AG04449 (cell line): ENCODE measurements at places on chromosomes 1 and 21.

DNA sequence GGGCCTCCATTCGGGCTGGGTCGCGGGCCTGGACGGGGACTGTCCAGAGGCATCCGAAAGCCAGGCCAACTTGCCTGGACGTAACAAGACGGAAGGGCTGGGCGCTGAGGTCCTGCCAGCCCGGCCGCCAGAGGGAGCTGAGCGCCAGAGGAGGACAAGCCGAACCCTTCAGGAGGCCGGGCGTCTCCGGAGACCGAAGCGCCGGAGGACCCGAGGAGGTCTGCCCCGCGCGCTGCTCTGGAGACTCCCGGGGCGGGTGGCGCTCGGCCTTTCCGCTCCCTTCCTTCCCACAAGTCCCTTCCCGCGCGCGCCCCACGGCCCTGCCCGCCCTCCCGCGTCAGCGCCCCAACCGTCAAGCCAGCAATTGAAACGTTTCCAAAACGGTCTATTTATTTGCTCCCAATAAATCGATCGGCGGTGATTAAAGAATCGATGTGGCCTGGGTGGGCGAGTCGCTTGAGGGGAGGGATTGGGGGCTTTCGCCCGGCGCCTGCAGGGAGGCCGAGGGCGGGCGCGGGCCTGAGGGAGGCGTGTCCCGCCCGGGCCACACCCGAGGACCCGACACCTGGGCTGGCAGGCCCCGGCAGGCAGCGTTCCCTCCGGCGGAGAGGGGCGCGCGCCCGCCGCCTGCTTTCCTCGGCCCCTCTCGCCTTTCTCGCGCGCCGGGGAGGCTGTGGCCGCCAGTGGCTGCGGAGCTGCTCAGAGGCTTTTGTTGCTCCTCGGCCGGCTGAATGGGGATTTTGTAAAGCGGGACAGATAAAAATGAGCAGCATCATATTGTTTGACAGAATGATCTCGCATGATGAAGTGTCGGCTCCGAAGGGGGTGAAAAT is 5.2 kb upstream of the FOXD3 start:
- DNase-seq = no peak

DNA sequence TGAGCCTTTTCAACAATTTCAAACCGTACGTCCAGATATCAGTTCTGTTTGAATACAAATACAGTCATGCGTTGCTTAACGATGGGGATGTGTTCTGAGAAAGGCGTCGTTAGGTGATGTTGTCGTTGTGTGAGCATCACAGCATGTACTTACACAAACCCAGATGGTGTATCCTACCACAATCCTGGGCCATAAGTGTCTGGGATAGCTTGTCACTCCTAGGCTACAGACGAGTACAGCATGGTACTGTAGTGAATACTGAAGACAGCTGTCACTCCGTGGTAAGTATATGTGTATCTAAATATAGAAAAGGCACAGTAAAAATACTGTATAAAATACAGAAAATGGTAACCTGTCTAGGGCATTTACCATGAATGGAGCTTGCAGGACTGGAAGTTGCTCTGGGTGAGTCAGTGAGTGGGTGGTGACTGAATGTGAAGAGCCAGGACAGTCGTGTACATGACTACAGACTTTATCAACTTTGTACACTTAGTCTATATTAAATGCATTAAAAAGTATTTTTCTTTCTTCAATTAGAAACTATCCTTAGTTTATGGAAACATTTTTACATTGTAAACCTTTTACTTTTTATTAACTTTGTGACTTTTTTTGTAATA is 10.5 kb upstream of the OR2W3 start:
- DNase-seq = no peak

DNA sequence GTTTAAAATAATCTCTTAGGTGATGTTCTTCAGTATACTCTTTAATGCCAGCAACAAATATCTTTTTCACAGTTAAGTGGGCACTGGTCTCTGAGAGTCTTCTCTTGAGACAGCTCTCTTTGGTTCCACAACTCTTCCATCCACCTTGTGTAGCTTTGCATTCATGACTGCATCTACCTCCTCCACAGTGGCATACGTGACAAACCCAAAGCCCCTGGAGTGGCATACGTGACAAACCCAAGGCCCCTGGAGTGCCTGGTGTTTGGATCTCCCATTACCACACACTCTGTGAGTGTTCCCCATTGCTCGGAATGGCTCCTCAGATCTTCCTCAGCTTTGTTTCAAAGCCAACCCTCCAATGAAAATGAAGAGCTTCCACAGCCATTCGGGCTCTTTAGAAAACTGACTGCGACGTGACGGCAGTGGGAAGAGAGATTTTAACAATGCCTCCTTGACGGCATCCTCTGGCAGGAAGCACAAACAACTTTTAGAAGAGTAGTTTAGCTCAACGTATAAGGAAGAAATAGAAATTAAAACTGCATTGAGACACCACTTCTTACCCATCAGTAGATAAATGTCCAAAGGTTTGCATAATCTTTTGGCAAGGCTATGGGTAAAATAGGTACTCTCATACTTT is 45.8 kb downstream of the SLC30A7 start:
- no peak for DNase-seq

DNA sequence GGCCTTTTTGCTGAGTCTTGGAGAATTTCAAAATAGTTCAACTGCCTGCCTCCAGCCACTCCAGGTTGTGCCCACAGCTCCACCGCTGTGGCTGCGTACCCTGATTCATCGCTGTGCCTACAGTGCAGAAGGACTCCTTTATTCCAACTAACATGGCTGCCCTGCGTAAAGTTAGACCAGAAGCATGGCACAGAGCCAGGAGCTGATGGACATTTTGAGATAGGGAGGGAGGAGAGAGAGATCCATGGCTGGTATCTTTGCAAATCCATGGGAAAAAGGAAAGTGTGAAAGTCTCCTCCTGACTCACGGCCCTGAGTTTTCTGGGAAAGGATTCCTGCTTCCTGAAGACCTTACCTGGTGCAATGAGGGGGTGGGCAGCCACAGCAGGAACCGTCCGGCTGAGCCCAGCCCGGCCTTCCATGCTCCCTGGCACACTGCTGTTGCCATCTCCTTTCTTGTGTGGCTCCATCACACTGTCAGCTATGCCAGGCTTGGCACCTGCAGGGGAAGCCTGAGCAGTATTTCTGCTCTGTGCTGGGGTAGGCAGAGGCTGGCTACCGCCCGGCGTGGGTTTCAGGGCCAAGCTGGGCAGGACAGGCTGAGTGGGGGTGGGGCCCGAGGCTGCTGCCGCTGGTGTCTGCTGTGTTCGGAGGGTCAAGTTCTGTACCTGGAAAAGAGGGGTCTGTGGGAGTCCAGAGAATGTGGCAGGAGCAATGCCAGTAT is 46.0 kb upstream of the A3GALT2 start:
- DNase-seq = no peak

DNA sequence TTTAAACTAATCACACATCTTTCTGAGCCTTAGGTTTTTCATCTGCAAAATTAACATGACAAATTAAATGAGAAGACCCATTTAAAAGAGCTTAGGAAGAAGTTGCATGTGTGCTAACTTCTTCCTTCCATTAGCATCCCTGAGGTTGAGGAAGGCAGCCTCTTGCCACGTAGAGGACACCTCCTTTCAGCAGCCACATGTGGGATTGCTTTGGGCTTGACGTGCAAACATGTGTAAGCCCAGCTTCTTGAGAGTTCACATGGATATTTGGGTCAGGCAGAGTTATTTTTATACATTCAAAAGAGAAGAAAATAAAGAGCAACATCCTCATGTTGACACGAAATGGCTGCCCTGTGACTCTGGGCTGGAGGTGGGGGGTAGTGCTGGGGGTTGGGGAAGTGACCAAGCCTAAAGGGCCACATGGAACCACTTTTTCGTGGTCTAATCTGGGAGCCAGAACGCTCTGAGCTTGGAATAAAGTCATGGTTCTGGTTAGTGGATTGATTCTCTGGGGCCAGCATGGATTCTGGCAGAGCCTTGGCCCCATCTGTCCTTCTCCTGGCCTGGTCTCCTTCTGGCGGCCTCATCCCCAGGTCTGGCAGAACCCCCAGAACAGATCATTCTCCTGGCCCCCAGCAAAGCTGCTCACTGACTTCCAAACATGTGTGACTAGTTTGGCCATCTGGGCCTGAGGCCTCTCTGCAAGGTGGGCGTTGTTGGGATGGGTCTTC is 137.1 kb upstream of the USP24 start:
- no peak for DNase-seq

- DNase-seq = peak; percentile 9
Measured at GRCh38 chr1:61757950-61758349, 15.7 kb downstream of the PATJ start.

DNA sequence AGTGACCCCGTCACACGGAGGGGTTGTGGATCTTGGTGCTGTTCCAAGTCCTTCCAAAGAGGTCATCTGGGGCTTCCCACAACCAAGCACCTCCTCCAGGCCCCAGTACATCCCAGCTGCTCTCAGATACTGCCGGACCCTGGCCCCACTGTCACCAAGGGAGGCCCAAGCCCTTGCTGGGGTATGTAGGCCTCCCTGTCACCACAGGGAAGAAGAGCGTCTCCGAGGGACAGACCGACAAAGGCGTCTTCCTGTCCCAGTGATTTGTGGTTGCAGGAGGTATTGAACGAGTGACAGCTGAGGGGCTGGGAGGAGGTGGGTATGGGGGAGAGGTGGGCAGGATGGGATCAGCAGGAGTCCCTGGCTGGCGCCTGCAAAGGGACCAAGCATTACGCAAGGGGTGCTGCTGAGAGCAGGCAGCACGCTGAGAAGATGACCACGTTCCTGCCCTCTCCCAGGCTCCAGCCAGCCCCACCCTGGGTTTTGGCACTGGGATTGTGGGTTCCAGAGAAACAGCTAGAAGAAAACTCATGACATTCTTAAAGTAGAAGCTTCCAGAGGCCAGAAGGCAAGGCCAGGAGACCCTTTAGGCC is 29.7 kb downstream of the LRP8 start:
- no peak for DNase-seq

DNA sequence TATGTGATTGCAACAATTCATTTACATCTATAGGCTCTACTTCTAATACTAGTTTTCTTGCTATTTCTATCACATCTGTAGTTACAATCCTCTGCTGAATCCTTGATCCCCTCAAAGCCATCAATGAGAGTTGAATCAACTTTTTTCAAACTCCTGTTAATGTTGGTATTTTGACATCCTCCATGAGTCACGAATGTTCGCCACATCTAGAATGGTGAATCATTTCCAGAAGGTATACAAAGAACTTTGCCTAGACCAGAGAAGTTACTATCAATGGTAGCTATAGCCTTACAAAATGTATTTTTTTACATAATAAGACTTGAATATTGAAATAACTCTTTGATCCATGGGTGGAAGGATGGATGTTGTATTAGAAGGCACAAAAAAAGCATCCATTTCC is 110.0 kb downstream of the AMY1C start:
- DNase-seq = no peak

- no peak for DNase-seq
Measured at GRCh38 chr1:53069265-53069662, 7.3 kb downstream of the PODN start.

DNA sequence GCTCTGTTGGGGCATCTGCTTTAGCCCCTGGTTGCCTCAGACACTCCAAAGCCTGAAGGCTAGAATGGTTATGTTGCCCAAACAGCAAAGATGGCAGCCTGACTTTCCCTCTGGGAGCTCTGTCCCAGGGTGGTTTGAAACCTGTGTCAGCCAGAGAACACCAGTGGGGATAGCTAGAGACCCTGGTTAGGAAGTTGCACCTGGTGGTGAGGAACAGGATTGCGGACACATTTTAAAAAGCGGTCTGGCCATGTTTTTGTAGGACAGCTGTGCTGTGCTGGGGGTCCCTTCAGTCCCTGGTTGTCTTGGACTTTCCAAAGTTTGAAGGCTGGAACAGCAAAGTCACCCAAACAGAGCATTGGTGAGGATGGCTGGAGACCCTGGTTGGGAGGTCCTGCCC is 87.8 kb downstream of the DNM3 start:
- DNase-seq = no peak

- DNase-seq = no peak
Measured at GRCh38 chr1:225573216-225573615, 79.7 kb downstream of the ENAH start.

DNA sequence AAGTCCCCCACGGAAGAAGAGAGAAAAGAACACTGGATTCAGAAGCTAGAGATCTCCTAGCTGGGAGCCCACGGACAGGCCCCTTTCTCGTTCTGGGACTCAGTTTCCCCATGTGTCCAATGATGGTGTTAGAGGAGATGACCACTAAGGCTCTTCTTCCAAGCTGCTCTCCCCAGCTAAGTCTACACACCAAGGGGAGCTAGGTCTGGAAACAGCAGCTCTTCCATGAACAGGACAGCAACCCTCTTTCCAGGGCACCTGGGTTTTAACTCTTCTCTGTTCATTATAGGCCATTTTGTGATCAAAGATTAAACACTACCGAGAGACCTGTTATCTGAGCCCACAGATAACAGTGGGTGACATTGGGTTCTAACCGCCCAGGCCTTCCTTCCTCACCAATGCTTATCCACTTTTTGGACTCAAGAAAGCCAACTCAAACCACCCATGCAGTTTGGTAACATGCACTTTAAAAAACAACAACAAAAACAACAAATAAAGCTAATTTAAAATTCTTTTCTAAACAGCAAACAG is 85.9 kb downstream of the MRPL37 start:
- no peak for DNase-seq

GRCh38 chr1:116777831-116778830 is 23.9 kb downstream of the CD2 start:
- DNase-seq = peak; percentile 81

DNA sequence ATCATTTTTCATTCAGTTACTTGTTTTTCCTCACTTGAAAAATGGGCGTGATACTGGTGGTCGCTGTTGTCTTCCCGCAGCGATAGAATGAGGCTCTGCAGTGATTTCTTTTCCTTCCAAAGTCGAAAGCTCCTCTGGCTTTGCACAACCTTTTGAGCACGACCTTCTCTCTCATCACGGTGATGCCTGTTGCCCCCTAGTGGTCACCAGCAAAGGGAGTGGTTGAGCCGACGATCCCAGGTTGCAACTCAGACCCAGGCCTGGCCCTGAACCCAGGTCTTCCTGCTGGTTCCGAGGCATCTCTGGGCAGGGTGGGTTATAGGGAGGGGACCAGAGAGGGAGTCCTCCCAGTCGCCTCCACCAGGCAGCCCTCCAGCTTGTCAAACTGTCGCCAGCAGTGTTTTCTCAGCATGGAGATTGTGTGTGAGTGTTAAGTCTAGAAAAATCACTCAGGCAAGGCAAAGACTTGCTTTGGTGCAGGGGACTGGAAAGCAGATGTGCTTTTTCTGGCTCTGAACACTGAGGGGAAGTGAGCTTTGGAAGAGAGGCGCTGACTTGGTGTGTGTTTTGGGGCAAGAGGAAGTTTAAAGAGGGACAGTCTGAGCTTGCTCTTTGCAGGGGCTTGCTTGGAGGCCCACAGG is 285.3 kb downstream of the CAMTA1 start:
- peak; percentile 1 for DNase-seq

- no peak for DNase-seq
Measured at GRCh38 chr1:31900790-31901189, 37.4 kb downstream of the PTP4A2 start.

- DNase-seq = no peak
Measured at GRCh38 chr1:210099921-210100320, 132.7 kb upstream of the SERTAD4 start.

DNA sequence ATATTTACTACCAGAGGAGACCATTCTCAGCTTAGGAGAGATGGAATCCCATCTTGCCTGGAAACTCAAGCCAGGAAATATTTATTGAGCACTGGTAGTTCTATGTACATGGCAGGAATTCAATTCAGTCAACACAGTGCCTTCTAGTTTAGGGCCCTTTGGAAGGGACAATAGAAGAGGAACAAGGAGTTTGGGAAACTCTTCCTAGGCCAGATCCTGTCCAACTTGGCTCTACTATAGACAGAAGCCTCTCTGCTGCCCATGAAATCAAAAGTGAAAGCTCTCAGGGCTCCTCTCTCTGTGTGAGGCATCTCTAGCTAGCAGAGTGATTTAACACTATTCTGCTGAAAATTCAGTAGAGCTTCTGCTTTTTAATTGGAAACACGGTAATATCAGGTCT is 244.6 kb upstream of the MAP1LC3C start:
- DNase-seq = no peak

GRCh38 chr1:71640998-71641397 is 560.2 kb upstream of the ZRANB2 start:
- no peak for DNase-seq
